Activated naive CD8-positive, alpha-beta T cell treated with anti-CD3 and anti-CD28 coated beads for 36 hours (primary cell): ENCODE measurements at places on chromosomes 11 and 22.

DNA sequence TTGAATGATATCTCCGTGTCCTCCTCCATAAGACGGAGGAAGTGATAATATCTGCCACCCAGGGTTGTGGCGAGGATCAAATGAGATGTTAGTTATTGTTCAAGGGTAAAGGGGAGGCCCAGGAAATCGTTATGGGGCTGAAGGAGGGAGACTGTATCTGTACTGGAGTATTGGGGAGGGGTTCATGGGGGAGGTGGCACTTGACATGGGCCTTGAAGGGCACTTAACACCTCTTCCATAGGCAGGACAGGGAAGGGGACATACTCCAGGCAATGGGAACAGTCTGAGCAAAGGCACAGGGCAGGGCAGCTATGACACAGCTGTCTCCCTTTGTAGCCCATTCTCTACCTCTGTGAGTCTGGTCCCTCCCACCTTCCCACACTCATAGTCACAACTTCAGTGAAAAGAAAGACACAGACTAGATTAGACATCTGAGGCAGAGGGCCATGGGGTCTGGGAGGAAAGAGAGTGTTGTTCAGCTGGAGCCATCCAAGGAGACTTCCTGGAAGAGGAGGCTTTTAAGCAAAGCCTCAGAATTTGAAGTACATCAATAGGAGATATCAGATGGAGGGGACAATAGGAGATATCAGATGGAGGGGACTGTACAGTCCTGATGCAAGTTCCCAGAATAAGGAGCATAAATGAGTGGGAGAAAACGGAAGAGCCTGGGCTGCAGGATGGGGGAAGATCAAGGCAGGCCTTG is 15.8 kb upstream of the DGKZ start:
- DNase-seq = no peak

- DNase-seq = no peak
These were observed 574.0 kb downstream of the BRD1 start for GRCh38 chr22:49253656-49254055.

- no peak for DNase-seq
These were observed 49.6 kb downstream of the NOX4 start for GRCh38 chr11:89441606-89442005.

DNA sequence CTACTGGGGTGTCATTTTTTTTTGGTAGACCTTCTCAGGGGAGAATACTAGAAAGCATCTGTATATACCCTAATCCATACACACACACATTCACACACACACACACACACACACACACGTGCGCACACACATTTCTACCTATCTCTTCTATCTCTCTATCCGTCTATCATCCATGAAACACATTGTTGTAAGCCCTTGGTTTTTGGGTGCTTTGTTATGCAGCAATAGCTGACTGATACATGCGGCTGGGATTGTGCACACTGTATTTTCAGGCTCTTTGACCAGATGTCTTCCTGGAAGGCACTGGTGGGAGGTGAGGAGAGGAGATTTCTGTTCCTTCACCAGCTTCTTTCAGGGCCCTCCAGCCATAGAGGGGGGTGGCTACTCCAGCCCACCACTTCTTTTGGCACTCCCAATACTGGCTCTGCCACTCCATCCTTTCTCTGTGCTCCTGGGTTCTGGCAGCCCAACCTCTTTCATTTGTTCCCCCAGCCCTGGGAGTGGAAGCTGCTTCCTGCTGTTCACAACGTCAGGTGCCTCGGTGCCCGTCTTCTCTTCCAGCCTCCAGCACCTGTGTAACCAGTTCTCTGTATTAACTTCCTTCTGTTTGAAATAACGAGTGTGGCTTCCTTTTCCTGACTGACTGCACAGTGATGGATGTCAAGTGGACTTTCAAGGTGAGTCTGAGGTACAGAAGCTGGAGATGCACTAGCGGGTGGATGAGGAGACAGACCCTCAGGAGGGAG is 12.4 kb upstream of the MUC2 start:
- no peak for DNase-seq

DNA sequence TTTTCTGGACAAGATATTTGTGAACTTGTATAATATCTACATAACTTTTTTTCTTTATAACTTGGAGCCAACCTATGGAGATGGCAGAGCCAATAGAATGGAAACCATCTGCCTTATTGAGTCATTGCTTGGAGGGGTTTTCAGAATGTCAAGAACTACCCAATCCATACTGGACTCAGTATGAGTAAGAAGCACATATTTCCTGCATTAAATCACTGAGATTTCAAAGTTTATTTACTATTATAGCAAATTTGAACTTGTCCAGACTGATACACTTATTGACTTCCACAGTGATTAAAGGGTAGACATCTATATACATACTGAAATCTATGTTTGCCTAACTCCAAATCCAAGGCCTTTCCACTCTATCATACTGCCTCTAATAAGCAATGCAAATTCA is 704.0 kb downstream of the KCNA4 start:
- no peak for DNase-seq

DNA sequence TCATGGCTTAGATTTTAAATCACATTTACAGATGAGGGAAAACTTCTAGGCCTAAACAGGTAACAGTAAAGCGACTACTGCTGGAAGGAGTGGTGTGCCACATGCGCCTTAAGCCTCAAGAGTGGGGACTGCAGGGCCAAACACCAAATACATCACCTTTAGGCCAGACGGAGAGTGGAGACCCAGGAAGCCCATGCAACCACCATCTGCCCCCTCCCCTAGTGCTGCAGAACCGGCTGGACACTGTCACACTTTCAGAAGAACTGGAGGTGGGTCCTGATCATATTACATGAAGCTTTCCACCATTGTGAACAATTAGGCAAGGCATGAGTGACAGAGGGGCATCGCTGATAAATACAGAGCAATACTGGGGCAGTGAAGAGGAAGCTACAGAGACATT is 28.9 kb downstream of the SLC25A18 start:
- DNase-seq = no peak

GRCh38 chr11:80007616-80008015 is 566.8 kb upstream of the TENM4 start:
- no peak for DNase-seq

DNA sequence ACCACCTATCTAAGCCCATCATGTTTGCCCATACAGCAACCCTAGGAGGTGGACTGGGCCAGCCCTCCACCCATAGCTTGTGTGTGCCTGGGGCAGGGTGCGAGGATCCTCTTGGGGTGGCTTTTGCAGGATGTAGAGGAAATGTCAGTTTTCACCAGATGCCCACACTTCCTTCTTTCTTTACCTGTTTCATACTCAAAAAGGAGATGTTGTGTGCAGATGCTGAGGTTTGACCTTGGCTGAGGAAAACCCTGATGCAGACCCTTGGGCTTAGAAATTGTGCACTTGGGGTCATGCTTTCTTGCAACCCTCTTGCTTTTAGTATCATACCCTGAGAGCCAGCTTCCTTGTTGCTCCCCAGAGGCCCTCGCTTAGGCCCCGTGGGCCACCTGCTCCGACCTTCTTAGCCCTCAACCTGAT is 2.2 kb downstream of the HTR3A start:
- no peak for DNase-seq

- no peak for DNase-seq
These were observed 49.7 kb downstream of the FDX1 start for GRCh38 chr11:110479108-110480101.

GRCh38 chr11:35714882-35715627 is 52.5 kb downstream of the TRIM44 start:
- DNase-seq = peak; percentile 11

GRCh38 chr11:18768472-18768901 is 23.1 kb downstream of the PTPN5 start:
- peak; percentile 23 for DNase-seq

- DNase-seq = no peak
These were observed 889.7 kb upstream of the API5 start for GRCh38 chr11:42422090-42422489.

GRCh38 chr11:12845739-12846358 is 163.3 kb upstream of the RASSF10 start:
- no peak for DNase-seq

- DNase-seq = no peak
These were observed 35.1 kb upstream of the PRSS23 start for GRCh38 chr11:86765203-86765602.

DNA sequence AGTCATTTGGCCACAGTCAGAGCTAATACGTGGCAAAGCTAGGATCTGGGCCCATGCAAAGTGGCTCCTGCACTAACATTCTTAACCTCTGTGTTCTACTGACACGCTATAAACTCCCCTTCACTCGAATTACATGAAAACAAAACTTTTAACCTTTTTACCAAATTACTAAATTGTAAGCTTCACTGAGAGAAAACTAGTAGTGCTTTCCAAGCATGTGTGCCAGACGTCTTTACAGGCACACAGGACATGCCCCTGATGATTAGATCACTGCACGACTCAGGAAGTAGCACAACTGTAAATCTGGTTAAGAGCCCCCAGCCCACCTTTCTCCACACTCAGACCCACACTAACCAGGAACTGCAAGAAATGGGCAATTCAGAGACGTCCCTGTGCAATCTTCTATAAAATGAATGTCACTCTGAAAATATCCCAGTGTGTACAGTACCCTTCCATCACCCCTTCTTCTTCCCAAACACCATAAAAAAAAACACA is 16.1 kb downstream of the PHF21A start:
- no peak for DNase-seq

DNA sequence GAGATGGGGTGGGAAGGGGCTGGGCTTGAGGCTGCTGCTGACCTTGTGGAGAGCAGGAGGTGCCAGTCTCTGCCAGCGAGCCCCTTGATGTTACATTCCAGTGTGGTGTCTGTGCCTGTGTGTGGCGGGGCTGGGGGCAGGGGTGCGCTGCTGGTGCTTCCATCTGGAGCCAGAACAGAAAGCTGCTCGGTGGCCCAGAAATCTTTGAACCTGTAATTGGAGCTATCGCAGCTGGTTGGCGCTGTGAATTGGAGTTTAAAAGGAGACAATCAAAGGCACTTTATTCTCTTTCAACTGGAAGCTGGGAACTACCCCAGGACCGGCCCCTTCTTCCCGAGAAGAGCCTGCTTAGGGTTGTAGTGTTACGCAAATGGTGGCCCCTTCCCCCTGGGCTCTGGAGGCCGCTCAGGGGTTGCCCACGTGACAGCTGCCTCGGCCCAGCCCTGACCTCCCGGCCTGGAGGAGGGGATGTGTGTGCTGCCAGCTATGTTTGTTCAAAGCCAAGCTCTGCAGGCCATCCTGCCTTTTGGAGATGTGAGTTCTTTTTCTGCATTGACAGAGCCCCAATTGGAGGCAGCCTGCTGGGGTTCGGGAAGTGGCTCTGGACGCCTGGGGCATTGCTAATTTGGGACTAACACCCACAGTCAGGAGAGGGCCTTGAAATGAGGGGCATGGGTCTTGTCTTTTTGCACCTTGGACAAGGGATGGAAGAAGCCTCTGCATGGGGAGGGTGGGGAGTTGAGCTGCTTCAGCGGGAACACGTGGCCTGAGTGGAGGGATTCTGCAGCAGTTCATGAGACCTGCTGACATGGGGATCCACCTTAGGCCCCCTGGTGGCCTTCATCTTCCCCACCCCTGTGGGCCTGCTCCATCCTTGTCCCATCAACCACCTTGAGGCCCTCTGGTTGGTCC is 14.0 kb upstream of the ARSA start:
- no peak for DNase-seq

- no peak for DNase-seq
These were observed 18.4 kb downstream of the ARFGAP2 start for GRCh38 chr11:47158242-47158641.

DNA sequence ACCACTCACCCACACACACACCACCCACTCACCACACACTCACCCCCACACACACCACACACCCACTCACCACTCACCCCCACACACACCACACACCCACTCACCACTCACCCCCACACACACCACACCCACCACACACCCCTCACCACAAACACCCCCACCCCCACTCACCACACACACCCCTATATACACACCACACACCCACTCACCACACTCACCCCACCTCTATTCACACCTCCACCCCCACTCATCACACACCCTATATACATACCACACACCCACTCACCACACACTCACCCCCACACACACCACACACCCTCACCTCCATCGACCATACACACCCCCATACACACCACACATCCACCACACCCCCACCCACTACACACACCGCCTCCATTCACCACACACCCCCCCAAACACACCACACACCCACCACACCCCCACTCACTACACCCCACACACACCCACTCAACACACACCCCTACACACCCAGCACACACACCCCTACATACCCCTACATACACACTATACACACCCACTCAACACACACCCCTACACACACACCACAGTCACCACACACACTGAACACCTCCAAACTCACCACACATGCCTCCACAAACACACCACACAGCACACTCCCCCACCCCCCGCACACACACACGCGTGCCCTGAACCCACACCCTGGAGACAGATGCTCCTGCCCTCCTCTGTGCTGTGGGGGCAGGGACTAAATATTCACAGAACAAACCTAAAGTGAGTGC is 19.0 kb upstream of the TTLL12 start:
- peak; percentile 18 for DNase-seq

GRCh38 chr11:111000400-111001080 is 245.0 kb upstream of the POU2AF2 start:
- no peak for DNase-seq

GRCh38 chr11:8566613-8567210 is 27.3 kb downstream of the STK33 start:
- no peak for DNase-seq

- DNase-seq = no peak
These were observed 1635.2 kb downstream of the FAM181B start for GRCh38 chr11:81098471-81098870.

- DNase-seq = no peak
These were observed 218.8 kb upstream of the B3GAT1 start for GRCh38 chr11:134630861-134631260.

DNA sequence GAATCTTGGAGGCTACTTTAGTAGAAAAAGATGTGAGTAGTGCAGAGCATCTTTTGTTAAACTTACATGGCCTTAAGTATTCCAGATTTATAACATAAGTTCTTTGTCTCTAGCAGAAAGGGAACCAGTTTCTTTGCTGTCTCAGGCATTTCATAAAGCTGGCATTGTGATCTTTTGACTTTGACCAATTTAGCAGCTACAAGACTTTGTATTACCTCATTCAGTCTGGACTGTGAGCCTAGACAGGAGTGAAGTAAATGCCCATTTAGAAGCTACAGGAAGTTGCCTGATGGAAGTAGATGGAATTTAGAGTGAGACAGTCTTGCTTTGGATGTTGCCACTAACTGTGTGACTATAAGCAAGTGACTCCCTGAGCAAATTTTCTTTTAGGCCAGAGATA is 25.7 kb upstream of the GLYAT start:
- no peak for DNase-seq

- DNase-seq = peak; percentile 5
These were observed 597 bp downstream of the RPUSD4 start for GRCh38 chr11:126210871-126211235.
